ENCODE measurements at places on chromosomes 16 and 17.

DNA sequence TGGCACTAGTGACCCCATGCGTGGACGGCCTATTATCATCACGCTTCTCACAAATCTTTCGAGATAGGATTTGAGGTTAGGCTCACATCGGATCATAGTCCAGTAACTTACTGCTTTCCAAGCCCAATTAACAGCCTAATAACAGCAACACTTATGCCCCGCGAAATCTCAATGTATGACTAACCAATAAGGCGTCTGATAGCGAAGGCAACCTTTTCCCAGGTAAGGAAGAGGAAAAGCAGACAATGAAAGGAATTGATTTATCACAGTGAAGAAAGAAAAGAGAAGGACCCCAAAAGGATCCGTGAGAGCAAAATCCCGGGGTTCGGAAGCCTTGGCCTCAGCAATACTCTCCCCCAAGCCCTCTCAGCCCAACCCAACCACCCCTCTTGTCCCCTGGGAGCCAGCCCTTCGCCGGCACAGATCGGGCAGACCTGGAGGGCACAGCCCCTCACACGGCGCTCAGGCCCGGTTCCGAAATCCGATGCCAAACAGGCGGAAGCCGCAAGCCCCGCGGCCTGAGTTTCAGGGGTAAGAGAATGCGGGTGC is 534 bp downstream of the GPATCH8 start:
- DNase-seq, result no peak

GRCh38 chr17:52027620-52028295 is 130.8 kb downstream of the CA10 start:
- no peak for DNase-seq

GRCh38 chr17:80191192-80191591 is 21.4 kb downstream of the CARD14 start:
- DNase-seq, result no peak

GRCh38 chr17:37743612-37743874 is 1.3 kb downstream of the HNF1B start:
- DNase-seq, result no peak

- no peak for DNase-seq
Measured at GRCh38 chr16:72300892-72301291, 128.9 kb upstream of the PMFBP1 start.

DNA sequence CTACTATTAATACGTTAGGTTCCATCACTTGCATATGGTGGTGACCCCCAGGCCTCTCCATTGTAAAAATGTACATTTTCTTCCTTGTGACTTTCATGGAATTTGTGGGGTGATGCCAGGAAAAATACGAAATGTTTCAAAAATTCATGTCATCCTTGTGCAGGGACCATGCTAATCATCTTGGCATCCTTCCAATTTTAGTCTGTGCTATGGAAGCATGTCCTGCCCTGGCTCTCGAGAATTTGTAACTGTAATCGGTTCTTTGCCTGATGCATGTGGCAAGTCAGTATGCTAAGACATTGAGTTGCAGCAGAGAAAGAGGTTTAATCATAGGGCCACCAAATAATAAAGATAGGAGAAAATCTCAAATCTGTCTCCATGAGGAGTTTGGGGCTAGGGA is 14.3 kb upstream of the GINS3 start:
- DNase-seq, result no peak

DNA sequence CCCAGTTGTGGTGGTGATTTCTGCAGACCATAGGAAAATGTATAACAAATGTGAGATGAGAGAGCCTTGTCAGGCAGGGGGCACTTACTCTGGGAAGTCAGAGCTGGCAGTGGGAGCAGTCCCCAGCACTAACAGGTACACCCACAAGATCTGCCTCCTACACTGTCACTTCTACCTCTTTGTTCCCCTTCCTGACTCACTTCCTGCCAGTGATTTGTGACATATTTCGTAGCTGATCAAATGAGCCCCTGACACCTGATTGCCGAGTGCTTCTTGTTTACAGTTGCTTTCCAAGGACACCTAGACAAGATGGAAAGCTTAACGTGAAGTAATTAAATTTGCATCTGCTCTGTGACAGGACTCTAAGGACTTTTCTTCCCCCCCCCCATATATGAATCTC is 40.5 kb downstream of the FTO start:
- DNase-seq, result no peak
